Stimulated activated CD8-positive, alpha-beta memory T cell treated with anti-CD3 and anti-CD28 coated beads, Interleukin-15, amount 100 ng/mL, for 24 hours (primary cell): ENCODE measurements at places on chromosomes 16 and 17.

- no peak for DNase-seq
These were observed 17.3 kb downstream of the KANSL1 start for GRCh38 chr17:46175891-46176290.

DNA sequence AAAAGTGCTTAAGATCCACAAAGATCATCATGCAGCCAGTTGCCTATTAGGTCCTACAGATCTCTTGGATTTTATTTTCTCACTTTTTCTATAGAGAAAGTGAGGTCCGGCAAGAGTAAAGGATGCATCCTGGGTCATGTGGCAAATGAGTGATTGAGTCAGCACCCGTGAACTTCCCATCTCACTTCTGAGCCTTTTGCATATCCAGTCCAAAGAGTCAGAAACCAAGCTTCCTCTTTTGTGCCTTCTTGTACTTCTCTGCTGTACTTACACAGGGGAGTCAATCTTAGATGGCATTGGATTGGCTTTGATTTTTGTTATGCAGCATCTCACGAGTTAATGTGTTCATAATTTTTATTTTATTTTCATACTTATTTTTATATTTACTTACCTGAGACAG, 114.2 kb upstream of the IRX5 start:
- DNase-seq = no peak

GRCh38 chr16:81489547-81490267, 45.1 kb downstream of the CMIP start:
- DNase-seq = no peak

DNA sequence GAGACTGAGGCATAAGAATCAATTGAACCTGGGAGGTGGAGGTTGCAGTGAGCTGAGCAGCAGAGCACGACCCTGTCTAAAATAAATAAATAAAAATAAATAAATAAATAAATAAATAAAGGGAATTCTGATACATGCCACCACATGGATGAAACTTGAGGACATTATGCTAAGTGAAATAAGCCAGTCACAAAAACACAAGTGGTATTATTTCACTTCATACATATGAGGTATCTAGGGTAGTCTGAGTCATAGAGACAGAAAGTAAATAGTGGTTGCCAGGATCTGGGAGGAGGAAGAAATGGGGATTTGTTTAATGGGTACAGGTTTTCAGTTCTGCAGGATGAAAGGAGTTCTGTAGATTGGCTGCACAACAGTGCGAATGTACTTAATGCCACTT, 16.3 kb downstream of the PIPOX start:
- DNase-seq = no peak

DNA sequence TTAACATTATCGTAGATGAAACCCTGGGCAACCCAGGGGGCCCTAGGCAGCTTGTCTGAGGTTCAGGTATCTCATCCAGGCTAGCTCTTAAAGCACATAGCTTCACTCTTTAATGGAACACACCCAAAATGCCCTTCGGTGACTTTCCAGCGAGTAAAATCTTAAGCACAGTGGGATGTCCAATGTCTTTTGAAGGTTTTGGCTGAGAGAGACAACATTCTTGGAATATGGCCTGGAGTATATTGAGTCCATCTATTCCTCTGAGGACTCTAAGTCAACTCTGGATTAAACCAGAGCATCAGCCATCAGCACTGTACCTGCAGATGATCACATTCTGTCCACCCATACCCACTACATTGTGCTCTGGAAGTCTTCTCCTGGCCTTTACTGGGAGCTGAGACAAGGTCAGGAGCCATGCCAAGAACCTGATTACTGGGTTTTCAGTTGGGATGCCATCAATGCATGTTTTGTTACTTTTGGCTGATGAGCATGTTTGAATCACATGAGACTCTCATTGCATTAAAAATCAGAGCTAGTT, 63.4 kb upstream of the CDH11 start:
- no peak for DNase-seq

- DNase-seq = no peak
These were observed 67.7 kb downstream of the HLF start for GRCh38 chr17:55332296-55333041.

DNA sequence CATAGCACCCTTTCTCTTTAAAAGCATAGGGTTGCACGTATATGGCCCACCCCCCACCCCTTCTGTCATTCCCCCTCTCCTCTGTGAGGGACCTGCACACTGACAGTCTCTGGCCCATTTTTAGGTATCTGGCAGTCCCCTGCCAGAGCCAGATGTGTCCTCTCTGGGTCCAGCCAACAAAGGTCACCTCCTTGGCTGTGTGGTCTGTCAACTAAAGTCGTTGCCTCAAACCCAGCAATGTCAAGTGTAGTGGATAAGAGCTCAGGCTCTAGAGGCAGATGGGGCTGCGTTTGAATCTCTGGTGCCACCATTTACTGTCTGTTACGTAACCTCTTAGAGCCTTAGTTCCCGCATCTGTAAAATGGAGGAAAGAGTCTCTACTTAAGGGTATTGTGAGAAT, 211.5 kb downstream of the MSI2 start:
- no peak for DNase-seq

DNA sequence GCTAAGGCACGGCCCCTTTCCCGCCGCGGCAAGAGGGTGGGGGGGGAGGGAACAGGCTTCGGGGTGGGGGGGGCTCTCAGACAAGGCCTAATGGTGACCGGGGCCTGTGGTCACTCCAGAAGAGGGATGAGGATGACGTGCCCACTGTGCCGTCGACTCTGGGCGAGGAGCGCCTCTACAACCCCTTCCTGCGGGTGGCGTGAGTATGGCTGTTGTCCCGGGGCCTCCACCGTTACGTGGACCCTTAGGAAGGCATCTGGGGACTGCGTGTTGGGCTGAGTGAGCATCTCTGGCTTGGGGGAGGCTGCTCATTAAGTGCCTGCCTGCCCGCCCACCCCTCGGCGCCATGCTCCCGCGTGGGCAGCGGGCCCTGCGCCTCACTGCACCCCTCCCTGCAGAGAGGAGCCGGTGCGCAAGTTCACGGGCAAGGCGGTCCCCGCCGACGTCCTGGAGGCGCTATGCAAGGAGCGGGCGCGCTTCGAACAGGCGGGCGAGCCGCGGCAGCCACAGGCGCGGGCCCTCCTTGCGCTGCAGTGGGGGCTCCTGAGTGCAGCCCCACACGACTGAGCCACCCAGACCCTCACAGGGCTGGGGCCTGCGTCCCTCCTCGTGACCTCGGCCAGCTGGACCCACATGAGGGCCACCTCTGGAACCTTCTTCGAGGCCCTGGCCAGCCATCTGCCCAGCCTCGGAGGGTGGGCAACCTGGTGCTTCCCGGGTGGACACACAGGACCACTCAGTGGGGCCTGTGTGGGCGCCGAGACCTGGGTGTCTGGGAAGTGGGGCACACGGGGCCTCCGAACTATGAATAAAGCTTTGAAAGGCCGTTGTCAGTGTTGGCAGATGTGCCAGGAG, 2.2 kb downstream of the HAGHL start:
- DNase-seq = no peak

DNA sequence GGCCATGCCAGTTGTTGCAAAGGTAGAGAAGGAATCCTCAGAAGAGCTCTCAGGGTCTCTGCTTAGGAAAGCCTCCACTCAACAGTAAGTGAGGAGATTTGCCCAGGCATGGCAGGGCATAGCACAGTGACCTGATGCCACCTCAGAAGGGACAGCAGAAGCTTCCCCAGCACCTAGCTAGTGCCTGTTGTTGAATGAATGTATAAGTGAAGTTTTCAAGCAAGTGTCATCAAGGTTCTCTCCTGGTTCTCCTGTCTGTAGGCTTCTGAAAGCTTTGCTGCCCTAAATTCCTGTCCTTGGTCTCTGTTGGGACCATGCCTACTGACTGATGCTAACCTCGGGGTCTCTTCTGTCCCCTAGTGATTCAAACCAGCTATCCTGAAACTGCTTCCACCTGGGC, 114.9 kb upstream of the TBX2 start:
- no peak for DNase-seq

DNA sequence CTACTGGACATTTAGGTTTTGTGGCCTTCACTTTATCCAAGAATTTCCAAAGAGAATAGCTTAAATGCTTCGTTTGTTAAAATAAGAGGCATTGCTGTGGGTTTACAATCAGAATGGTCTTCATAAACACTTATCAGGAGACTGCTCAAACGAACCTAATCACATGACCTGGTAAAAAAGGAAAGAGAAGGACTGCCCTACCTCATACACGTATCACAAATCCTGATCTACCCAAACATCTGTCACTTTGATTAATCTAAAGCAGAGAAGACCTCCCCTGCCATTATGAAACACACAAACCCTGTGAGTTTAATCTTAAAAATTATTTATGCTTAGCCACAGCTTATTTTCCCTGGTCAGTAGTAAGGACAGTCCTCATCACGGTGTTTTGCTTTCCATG, 76.6 kb downstream of the PARN start:
- DNase-seq = no peak

DNA sequence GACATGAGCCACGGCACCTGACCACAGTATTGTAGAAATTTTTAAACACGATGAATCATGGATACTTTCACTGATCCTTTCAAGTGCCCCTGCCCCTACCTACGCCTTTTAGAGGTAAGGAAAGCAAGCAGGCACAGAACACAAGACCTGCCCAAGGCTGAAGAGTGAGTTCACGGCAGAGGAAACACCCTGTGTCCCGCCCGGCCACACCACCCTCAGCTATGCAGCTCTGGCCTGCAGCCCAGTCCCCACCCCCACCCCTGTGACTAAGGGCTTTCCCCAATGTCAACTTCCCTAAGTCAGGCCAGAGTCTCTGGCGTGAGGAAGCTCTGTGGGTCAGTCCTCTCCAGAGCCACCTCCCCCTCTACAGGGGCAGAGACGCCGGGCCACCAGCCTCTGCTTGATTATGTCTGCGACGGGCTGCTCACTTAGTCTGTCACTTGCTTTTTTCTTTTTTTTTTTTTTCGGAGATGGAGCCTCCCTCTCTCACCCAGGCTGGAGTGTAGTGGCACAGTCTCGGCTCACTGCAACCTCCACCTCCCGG, 8.4 kb downstream of the SLC16A5 start:
- DNase-seq = no peak

GRCh38 chr17:81890447-81891302, 711 bp downstream of the ALYREF start:
- DNase-seq = no peak

GRCh38 chr16:89913408-89914387, 5.0 kb upstream of the MC1R start:
- no peak for DNase-seq

DNA sequence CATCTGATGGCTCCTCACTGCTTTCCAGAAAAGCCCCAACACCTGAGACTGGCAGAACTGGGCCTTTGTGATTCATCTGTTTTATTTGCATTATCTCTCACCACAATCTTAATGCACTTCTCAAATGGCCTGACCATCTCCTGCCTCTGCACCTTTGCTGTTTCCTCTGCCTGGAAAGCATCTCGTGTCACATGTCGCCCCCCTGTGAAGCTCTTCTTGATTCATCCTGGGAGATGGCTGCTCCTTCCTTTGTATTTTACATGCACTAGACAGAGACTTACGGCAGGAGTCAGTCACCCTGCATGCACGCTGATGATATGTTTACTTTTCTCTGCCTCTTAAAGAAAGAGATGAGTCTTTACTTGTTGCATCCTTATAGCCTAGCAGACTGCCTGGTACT, 30.0 kb downstream of the HNF1B start:
- DNase-seq = no peak

DNA sequence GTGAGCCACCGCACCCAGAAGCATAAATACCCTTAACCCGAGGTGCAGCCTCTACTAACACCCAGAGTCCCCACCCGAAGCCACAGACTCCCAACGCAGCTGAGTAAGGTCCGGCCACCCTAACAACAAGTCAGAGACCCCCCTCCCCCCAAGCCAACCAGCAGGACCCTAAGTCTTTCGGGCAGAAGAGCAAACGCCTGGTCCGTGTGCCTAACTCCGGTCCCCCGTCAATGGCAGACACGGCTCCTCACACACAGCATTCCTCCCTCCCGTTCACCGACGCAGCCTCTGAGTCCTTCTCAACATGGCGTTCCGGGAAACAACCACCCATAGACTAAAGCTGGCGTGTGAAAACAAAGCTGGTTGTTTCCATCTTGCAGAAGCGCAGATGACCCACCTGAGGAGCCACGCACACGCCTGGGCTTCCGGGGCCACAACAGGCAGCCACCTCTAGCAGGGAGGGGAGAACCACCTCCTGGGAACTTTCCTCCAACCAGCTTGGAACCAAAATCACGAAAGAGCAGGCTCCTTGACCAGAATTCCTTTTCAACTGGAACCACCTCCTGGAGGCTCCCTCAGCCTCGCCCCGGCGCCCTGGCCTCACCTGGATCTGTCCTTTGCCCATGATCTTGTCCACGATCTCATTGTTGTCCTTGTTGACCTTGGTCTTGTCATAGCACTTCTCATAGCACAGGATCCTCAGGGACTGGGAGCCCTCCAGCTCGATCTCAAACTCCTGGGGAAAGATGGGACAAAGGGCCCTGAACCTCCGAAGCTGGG, 52.7 kb downstream of the TIMM22 start:
- no peak for DNase-seq

- no peak for DNase-seq
These were observed 50.3 kb downstream of the BMERB1 start for GRCh38 chr16:15484662-15485061.

DNA sequence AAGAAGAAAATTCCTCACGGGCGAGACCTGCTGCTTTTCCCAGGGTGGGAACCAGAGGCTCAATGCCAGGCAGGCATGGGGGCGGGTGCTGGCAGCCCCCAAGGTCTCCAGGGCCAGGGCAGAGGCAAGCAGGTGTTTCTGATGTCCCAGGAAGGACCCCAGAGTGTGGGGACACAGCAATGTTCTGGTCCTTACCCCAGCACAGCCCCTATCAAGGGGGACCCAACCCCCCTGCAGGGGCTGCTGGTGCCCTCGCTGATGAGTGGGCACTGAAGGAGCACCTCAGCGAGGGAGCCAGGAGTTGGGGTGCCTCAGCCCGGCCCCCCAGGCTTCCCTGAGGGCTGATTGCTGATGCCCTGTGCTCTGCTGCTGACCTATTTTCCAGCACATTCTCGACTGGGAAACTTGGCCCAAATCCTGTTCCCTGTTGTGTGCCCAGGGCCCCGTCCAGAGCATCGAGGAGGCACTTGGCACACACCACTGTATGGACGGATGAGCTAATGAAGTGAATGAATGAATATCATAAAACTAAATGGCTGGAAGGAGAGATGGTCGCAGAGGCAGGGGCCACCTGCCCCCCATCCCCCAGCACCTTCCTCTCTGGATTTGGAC, 2.8 kb downstream of the DBNDD1 start:
- DNase-seq = no peak

- DNase-seq = no peak
These were observed 19.1 kb upstream of the ALDH3A2 start for GRCh38 chr17:19629449-19629848.

DNA sequence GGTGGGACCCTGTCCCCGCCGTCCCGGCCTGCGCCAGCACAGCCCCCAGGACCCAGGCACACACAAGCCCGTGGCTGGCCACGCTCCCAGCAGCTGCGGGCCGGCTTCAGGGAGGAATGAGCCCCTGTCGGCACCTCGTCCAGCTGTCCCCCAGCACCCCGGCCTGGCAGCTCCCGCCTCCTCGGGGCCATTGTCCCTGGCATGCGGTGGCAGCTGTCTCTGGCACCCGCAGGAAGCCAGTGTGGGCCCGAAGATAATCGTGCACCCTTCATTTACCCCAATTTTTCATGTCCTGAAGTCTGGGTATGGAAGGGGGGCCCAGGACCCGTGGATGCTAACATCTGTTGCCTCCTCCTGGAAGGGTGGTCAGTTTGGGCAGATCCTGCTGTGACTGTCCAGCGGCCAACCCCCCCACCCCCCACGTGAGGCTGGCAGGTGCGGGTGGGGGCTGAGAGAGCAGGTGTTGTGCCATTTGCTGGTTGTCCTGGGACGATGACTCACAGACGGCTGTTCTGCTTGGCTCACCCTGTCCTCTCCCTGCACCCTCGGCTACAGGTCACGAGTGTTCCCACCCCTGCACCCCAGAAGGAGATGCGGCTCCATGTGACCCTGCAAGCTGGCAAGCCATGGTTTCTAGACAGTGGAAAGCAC, 4.0 kb upstream of the LMF1 start:
- no peak for DNase-seq

GRCh38 chr16:54344646-54345630, 58.4 kb upstream of the IRX3 start:
- no peak for DNase-seq
